ENCODE measurements at places on chromosomes 3 and 15.

DNA sequence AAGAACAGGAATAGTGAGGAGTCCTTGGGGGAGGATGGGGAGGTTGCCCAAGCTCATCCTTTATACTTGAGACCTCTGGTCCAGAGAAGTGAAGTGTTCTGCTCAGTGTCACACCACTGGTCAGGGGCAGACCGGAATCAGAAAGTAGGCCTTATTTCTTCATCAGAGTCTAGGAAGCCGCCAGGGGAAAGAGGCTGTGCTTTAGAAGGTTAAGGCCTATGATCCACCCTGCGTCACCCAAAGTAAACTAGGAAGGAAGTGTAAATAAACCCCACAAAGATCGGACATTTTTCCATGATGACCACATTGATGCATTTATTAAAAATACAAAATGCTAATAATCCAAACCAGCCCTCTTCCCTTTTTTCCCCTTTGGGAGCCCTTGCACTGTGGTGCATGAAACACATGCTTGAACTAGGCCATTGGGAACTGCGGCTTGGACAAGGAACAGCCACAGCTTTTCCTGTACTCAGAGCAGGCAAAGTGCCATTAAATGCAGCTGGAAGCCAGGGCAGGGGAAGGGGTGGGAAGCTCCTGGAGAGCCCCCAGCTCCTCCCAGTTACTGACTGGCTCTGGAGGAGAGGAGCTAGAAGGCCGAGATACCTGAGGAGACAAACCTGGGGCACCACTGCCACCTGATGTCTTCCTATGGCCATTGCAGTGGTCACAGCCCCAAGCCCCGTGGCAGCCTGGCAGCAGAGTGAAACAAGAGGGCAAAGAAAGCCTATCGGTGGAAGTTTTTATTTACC lies 37.0 kb downstream of the CDC25A start:
- DNase-seq = peak; percentile 39

GRCh38 chr3:194431554-194431953 lies 32.5 kb upstream of the GP5 start:
- DNase-seq = no peak

DNA sequence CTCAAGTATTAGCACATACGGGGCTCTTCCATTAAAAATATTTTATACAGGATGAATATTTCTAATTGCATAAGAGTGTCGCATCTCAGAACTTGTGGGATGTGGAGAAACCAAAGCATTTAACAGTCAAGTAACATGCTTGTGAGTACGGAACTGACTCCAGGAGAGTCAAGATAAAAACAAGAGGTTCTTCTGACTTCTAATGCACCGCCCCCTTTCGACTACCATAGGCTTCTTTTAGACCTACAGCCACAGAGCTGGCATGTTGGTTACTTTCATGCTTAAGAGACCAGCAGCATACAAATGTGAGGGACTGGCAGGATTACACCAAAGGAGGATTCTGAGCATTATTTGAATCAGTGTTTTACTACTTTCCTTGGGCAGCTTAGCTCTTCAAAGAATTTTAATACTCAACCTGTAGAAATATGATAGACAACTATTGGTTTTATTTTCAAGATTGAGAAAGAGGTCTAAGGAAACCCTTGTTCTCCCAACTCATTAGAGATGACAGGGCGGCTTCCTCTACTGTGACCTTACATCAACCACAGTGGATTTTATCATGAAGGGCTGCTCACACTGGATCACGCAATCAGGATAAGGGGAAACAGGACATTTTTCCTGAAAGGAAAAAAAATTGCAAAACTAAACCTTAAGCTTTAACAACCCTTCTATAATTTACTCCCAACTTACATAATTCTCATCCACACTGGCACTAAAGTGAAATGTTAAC lies 14.0 kb downstream of the ETV5 start:
- DNase-seq = no peak

DNA sequence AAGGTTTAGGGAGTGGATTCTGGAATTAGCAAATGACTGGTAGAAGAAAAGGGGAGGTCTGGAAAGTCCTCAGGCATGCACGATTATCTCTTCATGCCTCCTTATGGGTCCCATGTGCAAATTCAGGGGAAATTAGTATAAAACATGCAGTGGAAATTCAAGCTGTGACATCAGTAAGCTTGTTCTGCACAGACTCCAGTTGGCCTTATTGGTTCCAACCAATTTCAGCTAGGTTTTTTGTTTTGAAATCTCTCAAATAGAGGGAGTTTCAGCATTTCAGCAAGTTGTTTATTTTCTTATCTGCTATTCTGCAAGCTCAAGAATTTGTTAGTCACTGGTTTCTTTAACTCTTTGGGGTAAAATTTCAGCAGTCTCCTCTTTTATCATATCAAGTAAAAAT lies 774 bp upstream of the TMCO5A start:
- no peak for DNase-seq

- no peak for DNase-seq
Measured at GRCh38 chr3:184563941-184564684, 2.5 kb downstream of the EPHB3 start.

DNA sequence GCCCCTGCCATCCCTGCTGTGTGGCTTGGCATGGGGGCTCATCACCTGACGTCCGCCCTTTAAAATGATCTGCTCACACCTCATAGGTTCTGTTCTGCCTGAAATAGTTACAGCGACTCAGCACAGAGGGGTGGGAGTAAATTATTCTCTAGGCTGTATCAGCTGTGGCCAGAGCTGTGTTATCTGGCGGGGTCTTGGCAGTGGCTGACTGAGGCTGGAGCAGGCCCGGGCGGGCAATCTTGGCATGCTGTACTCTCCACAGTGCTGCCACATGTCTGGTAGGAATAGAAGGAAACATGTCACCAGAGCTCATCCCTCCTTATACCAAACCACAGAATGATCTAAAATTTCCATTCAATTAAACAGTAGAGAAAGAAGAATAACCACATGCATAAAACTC lies 499.9 kb upstream of the LMCD1 start:
- DNase-seq = no peak

DNA sequence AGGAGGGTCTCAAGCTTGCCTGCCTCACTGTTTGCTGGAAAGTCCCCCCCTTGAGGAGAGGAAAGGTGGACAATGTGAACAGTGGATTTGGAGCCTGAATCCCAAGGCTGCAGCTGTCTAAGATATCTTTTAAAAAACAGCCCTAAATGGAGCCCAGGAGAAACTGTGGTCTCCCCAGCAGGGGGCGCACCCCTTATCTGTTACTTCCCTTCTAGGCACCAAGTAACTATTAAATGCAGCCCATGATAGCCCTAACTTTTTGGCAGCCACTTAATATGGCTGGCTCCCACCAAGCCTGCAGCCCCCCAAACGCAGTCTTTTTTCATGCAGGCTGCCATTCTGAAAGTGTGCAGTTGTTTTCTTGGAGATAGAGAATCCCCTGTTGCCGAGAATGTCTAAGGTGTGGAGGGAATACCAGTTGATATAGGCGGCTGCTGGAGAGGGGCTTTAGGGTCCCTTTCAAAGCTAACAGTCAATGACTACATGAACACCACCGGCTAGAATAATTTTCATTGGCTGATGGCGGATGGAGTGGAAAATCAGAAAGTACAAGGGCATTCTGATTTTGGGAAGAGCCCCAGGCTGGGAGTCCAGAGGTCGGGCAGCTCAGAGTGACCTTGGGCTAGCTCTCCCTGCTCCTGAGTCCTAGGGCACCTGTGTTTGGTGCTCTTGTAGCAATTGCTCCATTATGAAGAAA lies 1.3 kb downstream of the RHCG start:
- no peak for DNase-seq

DNA sequence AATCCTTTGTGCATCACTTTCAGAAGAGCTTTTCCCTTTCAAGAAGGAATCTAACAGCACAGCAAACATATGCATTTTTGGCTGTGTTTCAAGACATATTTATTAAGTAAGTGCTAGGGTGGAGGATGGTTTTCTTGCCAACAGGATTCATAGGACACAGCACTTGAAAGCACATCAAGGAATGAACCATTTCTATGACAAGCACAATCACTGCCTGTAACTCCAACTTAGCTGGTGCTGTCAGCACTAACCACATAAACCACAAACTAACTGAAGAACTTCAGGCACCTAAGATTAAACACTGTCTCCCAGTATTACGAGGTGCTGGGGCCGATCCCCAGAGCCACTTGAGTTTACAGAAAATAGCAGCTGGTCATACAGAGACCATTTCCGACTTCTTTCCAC lies 35.4 kb upstream of the SPRED1 start:
- no peak for DNase-seq

DNA sequence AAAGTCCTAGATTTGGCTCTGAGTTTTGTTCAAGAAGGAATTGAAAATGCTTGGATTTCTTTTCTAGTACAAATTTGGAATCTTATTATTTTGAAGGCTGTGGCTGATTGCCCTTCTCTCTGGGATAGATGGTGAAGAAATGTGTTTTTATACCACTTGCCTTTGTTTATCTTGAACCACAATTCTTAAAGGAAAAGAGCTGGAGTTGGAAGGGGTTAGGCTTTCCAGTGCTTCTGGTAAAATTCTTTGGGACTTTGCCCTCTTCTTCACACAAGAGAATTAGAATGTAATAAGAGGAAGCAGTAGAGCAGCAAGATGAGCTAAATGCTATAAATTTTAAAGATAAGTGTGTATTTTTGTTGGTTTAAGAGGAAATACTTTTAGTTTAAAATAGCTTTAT lies 65.8 kb downstream of the COL6A5 start:
- DNase-seq = no peak

DNA sequence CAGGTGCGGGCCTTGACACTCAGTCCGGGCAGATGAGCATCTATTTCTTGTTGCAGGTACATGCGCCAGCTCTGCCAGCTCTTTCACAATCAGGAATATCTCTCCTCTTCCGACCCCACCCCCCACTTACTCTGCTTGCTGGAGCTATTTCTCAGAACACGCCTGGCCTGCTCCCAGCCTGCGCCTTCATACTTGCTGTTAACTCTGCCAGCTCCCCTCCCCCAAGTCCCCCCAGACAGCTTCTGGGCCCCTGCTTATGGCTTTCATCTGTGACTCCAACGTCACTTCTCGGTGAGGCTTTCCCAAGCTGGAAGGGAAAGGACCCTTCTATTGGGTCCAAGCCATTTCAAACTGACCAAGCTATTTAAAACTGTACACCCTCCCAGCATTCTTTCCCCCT lies 15.2 kb downstream of the MAGEF1 start:
- DNase-seq = no peak

GRCh38 chr3:58492494-58492905 lies 604 bp downstream of the KCTD6 start:
- DNase-seq = no peak

GRCh38 chr3:52721002-52721729 lies 15.3 kb downstream of the SPCS1 start:
- DNase-seq = peak; percentile 34

- no peak for DNase-seq
Measured at GRCh38 chr3:10474275-10474646, 31.1 kb downstream of the ATP2B2 start.

- DNase-seq = no peak
Measured at GRCh38 chr3:191549357-191549756, 88.4 kb downstream of the PYDC2 start.

GRCh38 chr3:151384741-151385174 lies at the start of gene P2RY12:
TSS of gene P2RY12 (minus strand) at chr3:151384753. CDS start at chr3:151338845, 45,908 bp downstream.
- no peak for DNase-seq

DNA sequence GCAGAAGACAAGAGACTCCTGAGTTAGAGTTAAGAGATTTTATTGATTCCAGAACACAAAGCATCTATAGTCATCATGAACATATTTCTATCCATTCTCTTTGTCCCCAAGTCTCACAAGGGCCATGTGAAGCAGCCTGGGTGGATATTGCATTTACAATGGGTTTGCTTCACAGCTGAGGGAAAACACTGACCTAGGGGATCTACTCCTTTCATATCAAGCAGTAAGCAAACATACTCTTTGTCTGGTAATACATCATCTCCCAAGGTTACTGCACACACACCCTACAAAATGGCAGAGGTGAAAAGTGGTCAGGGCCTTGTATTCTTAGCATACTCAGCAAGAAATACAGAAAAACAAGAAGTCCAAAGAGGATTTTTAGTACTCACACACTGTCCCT lies 267.7 kb upstream of the BCHE start:
- no peak for DNase-seq

DNA sequence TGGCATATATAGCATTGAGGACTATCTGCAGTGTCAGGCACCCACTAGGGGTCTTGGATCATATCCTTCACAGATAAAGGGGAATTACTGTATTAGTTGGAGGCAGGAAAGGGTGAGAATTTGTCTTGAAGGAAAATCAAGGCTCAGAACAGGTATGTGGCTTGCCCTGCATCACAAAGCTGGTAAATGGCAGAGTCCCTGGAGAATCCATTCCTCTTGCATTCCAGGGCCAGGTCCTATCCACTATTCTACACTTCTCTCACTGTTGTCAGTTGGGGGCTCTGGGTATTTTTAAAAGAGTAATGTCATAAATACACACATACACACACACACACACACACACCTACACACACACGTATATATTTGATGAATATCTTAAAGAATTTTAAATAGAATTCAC lies 19.8 kb upstream of the FGF12 start:
- DNase-seq = no peak

DNA sequence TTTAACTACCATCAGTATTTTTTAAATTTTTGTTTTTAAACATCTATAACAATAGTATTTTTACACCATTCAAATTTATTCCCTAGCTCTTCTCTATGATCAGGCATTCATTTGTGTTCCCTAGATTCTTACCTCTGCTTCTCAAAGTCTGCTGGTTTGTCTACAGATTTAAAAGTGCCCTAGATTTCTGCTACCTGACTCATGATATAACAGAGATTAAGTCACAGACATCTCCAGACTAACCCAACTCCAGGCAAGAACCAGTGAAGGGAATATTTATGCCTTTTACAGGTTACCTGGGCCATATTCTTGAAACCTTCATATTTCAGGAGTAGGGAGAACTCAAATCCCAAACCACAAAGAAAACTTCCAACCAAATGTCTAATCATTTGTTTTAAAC lies 38.8 kb downstream of the ADAM10 start:
- DNase-seq = no peak

DNA sequence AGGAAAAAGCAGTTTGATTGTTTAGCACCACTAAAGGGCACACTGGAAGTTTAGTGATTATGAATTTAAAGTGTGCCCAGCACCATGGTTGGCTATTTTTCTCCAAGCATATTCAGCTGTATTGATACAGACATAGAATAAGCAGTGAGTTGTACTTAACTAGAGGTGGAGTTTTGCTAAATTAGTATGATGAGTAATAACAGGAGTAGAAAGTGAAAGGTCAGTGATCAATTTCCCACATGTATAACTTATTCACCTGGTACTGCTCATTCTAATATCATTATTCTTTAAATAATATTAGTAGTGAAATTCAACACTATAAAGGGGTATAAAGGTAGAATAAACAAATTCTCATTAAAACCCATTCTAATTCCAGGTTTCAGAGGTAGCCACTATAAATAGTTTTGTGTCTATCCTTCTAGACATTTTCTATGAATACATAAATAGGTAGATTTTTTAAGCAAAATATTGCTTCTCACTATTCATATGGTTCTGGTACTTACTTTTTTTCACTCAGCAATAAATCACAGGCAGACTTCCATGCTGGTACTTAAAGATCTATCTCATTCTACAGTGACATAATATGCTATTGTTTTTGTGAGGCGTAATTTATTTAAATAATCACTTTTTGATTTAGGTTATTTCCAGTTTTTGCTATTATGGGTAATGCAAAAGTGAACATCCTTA lies 732.9 kb downstream of the VGLL3 start:
- no peak for DNase-seq

All from CD4-positive, alpha-beta T cell treated with Interleukin-4 for 4 hours (primary cell).